ENCODE measurements at places on chromosomes 2 and 18. TPM values are rescaled to one million over a fixed set of nuclear protein-coding genes. Genes with fewer than 3 reads are reported as not detected.

GRCh38 chr2:123737371-123737770 lies 287.7 kb upstream of the CNTNAP5 start:
- DNase-seq = no peak
- no peak overlapping the region for H3K4me3 ChIP-seq
- H3K4me1 ChIP-seq = no peaks in the 10 kb centered on the region
- no peaks in the 10 kb centered on the region for H3K27me3 ChIP-seq
- no peak overlapping the region for H3K27ac ChIP-seq

DNA sequence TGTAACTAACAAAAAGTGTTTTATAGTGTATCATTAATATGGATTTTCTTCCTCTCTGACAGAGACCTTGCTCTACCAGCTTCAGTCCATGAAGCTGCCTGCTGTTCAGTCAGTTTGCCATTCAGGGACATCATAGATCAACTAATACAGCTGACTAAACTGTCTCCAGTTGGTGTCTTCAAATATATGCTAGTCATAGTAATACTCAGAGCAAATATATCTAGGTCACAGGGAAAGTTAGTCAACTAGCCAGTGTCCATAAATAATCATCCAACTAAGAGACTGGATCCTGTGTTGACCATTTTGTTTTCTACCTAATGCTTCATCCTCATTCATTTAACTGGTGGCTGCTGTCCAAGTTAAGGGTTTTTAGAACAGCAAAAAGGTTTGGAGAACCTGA lies 38.2 kb upstream of the LRPPRC start:
- H3K27me3 ChIP-seq = no peaks in the 10 kb centered on the region
- H3K4me1 ChIP-seq = no peaks in the 10 kb centered on the region
- H3K36me3 ChIP-seq = no peaks in the 10 kb centered on the region
- no peak for DNase-seq
- no peak overlapping the region for H3K27ac ChIP-seq

DNA sequence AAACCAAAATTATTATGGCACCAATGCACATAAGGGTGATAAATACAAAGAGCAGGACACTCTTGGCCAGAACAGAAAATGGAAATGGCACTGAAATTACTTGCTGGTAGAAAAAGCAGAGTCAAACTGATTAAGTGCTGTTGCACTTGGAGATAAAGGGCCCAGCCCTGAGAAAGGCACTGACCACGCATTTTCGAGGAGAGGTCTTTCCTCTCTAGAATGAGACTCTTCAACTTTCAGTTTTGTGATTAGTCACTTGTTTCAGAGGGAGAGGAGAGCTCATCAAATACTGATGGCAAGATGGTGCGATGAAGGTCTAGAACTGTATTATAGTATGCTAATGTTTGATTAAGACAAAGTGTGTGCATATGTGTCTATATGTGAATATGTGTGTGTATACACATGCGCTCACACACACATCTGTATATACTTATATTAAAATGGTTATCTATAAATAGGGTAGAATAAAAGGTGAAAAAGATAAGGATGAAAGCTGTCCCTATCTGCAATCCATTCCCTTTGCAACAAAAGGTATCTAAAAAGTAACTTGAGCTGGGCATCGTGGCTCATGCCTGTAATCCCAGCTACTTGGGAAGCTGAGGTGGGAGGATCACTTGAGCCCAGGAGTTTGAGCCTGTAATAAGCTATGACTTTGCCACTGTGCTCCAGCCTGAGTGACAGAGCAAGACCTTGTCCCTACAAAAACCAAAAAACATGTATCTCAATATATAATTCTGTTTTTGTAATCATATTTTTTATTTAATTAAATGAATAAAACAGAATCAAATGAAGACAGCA lies 48.8 kb upstream of the ZDBF2 start:
- no peak overlapping the region for H3K27ac ChIP-seq
- no peaks in the 10 kb centered on the region for H3K27me3 ChIP-seq
- no peaks in the 10 kb centered on the region for H3K4me1 ChIP-seq

- no peaks in the 10 kb centered on the region for H3K4me1 ChIP-seq
- peaks cover 7% of the 10 kb centered on the region for H3K27me3 ChIP-seq
- no peaks in the 10 kb centered on the region for H3K36me3 ChIP-seq
- no peak overlapping the region for H3K4me3 ChIP-seq
Observed at GRCh38 chr18:12393998-12394397, 13.7 kb upstream of the PRELID3A start.

GRCh38 chr2:3466482-3466863 lies 52.9 kb downstream of the ADI1 start:
- H3K27ac ChIP-seq = no peak overlapping the region
- H3K27me3 ChIP-seq = no peaks in the 10 kb centered on the region
- H3K4me1 ChIP-seq = peaks cover 5% of the 10 kb centered on the region
- DNase-seq = no peak
- H3K4me3 ChIP-seq = no peak overlapping the region

The ATP6V1C2 gene
- total RNA-seq = 0.09 TPM

- H3K4me3 ChIP-seq = no peak overlapping the region
- H3K36me3 ChIP-seq = no peaks in the 10 kb centered on the region
- H3K27ac ChIP-seq = no peak overlapping the region
- H3K27me3 ChIP-seq = no peaks in the 10 kb centered on the region
- DNase-seq = no peak
- no peaks in the 10 kb centered on the region for H3K4me1 ChIP-seq
Observed at GRCh38 chr2:75500633-75501032, 60.1 kb downstream of the EVA1A start.

DNA sequence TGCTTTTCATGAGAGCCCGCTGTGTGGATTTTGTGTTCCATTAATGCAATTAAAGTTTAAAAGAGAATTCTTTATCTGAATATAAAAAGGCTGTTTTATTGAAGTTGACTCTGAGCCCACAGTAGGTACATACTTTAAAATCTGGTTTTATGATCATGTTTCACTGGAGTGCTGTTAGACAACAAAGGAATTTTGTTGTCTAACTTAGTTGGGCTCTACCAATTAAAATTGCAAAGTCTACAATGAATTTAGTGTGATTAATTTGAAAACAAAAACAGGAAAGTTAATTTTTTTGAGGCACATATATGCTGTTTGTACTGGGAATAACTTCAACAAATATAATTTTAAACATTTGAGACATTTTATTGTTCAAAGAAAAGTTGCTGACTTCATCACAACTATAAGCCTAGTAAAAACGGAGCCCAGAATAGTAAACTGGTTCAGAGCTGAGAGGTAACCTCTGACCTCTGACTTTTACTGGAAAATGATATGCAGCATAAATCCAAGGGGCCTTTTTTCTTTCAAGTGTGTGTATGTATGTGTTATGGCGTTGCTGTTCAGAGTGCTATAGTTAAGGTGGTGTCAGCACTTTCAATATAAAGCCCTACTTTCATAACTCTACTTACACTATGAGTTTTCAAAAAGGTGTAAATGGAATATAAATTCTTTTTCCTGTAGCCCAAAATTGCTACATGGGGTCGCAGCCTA lies 30.2 kb downstream of the MEIS1 start:
- no peaks in the 10 kb centered on the region for H3K36me3 ChIP-seq
- no peak overlapping the region for H3K4me3 ChIP-seq
- no peaks in the 10 kb centered on the region for H3K27me3 ChIP-seq
- DNase-seq = no peak

DNA sequence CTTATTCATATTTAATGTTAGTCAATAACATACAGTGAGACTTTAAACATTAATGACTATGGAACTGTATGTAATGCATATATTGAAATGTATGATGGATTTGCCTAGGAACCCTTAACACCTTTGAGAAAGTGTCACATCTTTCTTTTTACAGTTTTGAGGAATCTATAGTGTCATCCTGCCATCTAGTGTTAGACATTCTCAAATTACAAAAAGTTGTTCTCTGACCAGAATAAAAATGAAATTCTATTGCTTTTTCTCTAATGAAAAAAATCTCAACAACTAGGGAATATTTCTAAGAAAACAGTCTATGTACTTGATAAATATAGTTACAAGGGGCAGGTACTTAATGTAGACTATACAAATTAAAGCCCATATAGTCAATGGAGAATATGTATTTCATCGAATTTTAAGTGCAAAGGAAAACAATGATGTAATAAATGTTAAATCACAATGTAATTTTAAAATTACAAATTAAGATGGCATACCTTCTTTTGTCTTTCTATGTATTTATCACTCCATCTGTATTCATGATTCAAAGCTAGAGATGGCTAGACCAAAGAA lies 5.1 kb upstream of the CALCRL start:
- H3K27ac ChIP-seq = no peak overlapping the region
- no peak overlapping the region for H3K4me3 ChIP-seq
- H3K27me3 ChIP-seq = no peaks in the 10 kb centered on the region

The SLC4A5 gene
- total RNA-seq = 1.8 TPM

DNA sequence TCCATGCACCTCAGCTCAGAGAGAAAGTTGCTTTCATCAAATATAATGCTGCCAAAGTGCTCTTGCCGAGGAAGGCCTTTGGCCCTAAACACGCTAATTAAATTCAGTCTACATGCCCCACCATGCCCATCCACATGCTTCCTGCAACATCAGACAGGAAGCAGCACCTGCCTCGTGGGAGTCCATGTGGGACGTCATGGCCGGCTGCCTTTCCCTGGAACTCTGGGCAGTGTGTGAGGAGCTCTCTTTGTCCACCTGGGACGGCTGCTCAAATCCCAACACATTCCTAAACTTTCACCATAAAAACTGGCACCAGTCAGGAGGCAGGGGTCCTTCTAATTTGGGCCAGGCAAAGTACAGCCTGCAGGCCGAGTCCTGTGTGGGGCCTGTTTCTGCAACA lies 23.1 kb downstream of the FAM178B start:
- peak overlapping the region; percentile 37 for H3K4me3 ChIP-seq
- H3K27ac ChIP-seq = peak overlapping the region; percentile 22
- H3K4me1 ChIP-seq = peaks cover 71% of the 10 kb centered on the region

- no peaks in the 10 kb centered on the region for H3K4me1 ChIP-seq
- H3K36me3 ChIP-seq = no peaks in the 10 kb centered on the region
- no peak overlapping the region for H3K27ac ChIP-seq
- H3K27me3 ChIP-seq = no peaks in the 10 kb centered on the region
Observed at GRCh38 chr2:225600444-225600843, 200.9 kb downstream of the NYAP2 start.

DNA sequence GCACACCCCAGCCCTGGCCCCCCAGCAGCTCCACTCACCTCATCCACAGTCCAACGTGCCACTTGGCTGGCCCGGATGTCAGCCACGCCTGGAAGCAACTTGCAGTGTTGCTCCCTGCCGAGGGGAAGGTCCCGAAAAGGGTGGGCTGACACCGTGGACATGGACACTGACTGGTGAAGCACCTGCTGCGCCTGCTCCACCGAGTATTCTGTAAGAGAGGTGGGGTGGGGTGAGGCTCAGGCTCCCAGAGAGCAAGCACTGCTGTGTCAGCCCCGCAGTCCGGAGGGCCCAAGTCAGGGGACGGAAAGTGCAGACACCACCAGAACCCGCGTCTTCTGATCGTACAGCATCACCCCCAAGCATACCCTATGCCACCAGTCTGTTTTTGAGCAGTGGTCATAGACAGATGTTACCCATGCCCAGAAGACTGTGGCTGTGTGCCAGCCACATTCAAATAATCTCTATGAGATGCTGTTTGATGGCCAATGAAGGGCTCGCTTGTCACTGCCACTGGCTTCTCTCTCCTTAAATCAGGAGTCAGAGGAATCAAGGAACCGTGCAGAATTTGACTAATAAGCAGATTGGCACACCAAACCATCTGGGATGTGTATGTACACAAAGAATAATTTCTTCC lies 74.2 kb upstream of the TMEM200C start:
- H3K27ac ChIP-seq = no peak overlapping the region
- no peak overlapping the region for H3K4me3 ChIP-seq
- DNase-seq = no peak
- H3K4me1 ChIP-seq = peaks cover 5% of the 10 kb centered on the region

GRCh38 chr18:8538935-8539334 lies 70.3 kb upstream of the RAB12 start:
- no peaks in the 10 kb centered on the region for H3K36me3 ChIP-seq
- no peaks in the 10 kb centered on the region for H3K4me1 ChIP-seq
- DNase-seq = no peak

The ALKAL2 gene
- not detected for total RNA-seq

DNA sequence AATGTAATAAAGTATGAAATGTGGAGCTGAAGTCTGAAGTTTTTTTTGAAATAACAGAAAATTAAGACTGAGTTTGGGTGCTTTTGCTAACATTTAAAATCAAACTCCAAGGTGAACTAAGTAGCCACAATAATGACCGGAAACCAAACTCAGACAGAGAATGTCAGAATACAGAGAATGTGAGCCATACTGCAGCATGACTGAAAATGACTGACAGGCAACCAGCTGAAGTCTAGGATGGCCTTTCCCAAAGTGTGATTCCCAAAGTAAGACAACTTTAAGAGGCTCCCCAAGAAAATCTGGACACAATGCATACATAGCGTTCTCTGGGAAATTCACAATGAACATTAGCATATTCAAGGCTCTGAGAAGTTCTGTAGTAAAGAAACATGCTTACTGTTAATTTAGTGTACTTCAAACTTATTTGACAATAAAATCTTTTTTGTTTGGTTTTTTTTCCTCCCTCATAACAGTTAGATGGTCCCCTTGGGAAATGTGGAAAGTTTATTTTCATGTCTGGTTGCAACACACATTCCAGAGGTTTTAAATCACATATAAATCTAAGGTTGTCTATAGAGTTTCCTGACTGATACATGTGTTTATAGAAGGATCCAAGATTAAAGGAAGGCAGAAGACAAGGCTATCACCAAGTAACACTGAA lies 28.6 kb downstream of the PLA2R1 start:
- no peak for DNase-seq
- H3K4me1 ChIP-seq = no peaks in the 10 kb centered on the region
- H3K4me3 ChIP-seq = no peak overlapping the region
- H3K27ac ChIP-seq = no peak overlapping the region

DNA sequence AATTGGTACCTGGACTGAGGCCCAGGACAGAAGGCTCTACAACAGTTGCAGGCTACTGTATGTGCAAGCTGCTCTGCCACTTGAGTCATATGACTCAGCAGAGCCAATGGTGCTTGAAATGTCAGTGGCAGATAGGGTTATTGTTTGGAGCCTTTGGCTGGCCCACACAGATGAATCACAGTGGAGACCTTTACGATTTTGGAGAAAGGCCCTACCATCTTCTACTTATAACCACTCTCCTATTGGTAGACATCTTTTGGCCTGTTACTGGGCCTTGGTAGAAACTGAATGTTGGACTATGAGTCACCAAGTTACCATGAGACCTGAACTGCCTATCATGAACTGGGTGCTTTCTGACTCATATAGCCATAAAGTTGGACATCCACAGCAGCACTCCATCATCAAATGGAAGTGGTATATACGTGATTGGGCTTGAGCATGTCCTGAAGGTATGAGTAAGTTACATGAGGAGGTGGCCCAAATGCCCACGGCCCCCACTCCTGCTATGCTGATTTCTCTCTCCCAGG lies 88.9 kb upstream of the NRXN1 start:
- no peaks in the 10 kb centered on the region for H3K36me3 ChIP-seq
- H3K27me3 ChIP-seq = no peaks in the 10 kb centered on the region
- H3K4me3 ChIP-seq = no peak overlapping the region
- H3K4me1 ChIP-seq = no peaks in the 10 kb centered on the region
- no peak overlapping the region for H3K27ac ChIP-seq
- no peak for DNase-seq

The ZNF385B gene
- total RNA-seq = not detected

- no peak overlapping the region for H3K4me3 ChIP-seq
- no peaks in the 10 kb centered on the region for H3K27me3 ChIP-seq
- no peak for DNase-seq
- H3K36me3 ChIP-seq = no peaks in the 10 kb centered on the region
Observed at GRCh38 chr2:115161081-115161770, 718.8 kb downstream of the DPP10 start.

GRCh38 chr2:44510246-44510645 lies 148.5 kb downstream of the CAMKMT start:
- H3K4me1 ChIP-seq = no peaks in the 10 kb centered on the region
- no peak overlapping the region for H3K27ac ChIP-seq
- no peaks in the 10 kb centered on the region for H3K36me3 ChIP-seq
- H3K4me3 ChIP-seq = no peak overlapping the region
- no peak for DNase-seq

Data from CD8-positive, alpha-beta memory T cell (primary cell).